A549 treated with RU486 at 1 μM for 4 hours (cell line): ENCODE measurements at places on chromosomes 2 and 18. TPM values are rescaled to one million over a fixed set of nuclear protein-coding genes. Genes with fewer than 3 reads are reported as not detected.

The PDCD1 gene
- total RNA-seq, result not detected in 5 replicates

The DNAJC5G gene
- total RNA-seq, result not detected in 5 replicates

The SLC23A3 gene
- total RNA-seq, result 0.19 to 0.90 TPM (median 0.53 TPM) in 5 replicates

The LOXHD1 gene
- not detected in 5 replicates for total RNA-seq

The STK39 gene
- total RNA-seq, result 10.7 to 19.8 TPM (median 18.2 TPM) in 5 replicates

The C1QL2 gene
- 0.07 to 0.15 TPM (median 0.11 TPM) in 4 of 5 replicates, not detected in the other for total RNA-seq

The B3GNT7 gene
- total RNA-seq, result 1.7 to 2.6 TPM (median 2.0 TPM) in 5 replicates

The SLC14A1 gene
- not detected in 5 replicates for total RNA-seq

The COLEC11 gene
- 0.39 to 0.76 TPM (median 0.60 TPM) in 5 replicates for total RNA-seq

The CDH20 gene
- not detected in 5 replicates for total RNA-seq

The PLCD4 gene
- total RNA-seq, result 0.29 to 0.71 TPM (median 0.53 TPM) in 5 replicates

The IL36A gene
- not detected in 5 replicates for total RNA-seq

The LTBP1 gene
- 15.7 to 28.3 TPM (median 26.4 TPM) in 5 replicates for total RNA-seq

The SERPINB2 gene
- total RNA-seq, result 0.17 TPM in 1 of 5 replicates, not detected in the others

The BOK gene
- 22.0 to 37.5 TPM (median 29.3 TPM) in 5 replicates for total RNA-seq

The DNER gene
- total RNA-seq, result 3.3 to 7.7 TPM (median 5.6 TPM) in 5 replicates

The CFAP53 gene
- 0.13 to 0.37 TPM (median 0.15 TPM) in 5 replicates for total RNA-seq

The ADAM17 gene
- total RNA-seq, result 22.4 to 38.9 TPM (median 29.8 TPM) in 5 replicates

The CCDC74B gene
- total RNA-seq, result 5.4 to 7.8 TPM (median 6.5 TPM) in 5 replicates
